Glutamatergic neuron (in vitro differentiated cells): ENCODE measurements at places on chromosomes 7 and 10. TPM values are rescaled to one million over a fixed set of nuclear protein-coding genes. Genes with fewer than 3 reads are reported as not detected.

DNA sequence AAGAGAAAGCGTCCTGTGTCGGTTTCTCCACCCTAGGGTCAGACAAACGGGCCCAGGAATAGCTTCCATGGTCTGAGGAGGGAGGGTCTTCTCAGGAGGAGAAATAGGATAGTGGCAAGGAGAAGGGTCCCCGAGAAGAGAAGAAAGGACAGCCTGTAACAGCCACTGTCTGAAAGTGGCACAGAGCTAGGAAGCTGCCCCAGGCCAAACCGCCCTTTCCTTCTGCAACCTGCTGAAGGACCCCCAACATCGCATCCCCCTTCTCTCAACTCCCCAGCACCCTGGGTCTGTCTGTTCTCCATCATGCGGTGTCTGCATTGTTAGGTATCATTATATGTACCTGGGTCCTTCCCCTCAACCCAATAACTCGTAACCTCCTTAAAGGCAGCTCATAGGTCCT, 47.1 kb downstream of the COL17A1 start:
- no peaks in the 10 kb centered on the region for H3K36me3 ChIP-seq
- H3K4me3 ChIP-seq, result no peak overlapping the region
- H3K27me3 ChIP-seq, result peaks cover 22% of the 10 kb centered on the region
- no peak for DNase-seq

- peaks cover 6% of the 10 kb centered on the region for H3K27me3 ChIP-seq
- peaks cover 4% of the 10 kb centered on the region for H3K36me3 ChIP-seq
- no peak overlapping the region for H3K27ac ChIP-seq
- DNase-seq, result no peak
- H3K4me3 ChIP-seq, result peak overlapping the region; percentile 80
- H3K4me1 ChIP-seq, result peaks cover 13% of the 10 kb centered on the region
Observed at GRCh38 chr7:131111081-131111576, 216.5 kb upstream of the MKLN1 start.

GRCh38 chr7:142945001-142945400, 5.7 kb downstream of the LLCFC1 start:
- no peak overlapping the region for H3K4me3 ChIP-seq
- no peak overlapping the region for H3K27ac ChIP-seq
- H3K27me3 ChIP-seq, result peaks cover 3% of the 10 kb centered on the region
- no peak for DNase-seq

DNA sequence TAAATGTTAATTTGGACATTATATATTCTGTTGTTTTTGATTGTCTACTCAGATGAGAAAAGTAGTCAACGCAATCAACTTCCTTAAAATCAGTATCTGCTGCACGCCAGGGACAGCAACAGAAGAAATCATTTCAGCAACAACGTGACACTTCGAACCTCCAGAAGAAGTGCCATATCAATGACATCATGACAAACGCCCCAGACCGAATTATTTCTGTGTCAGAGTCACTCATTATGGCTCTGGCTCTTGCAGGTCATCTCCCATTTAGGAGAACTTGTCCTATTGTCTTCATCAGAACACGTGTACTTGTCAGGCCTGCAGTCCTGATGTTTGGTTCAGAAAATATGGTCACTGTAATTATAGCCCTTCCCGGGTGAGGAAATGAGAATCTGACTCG, 276.3 kb downstream of the ADARB2 start:
- no peak overlapping the region for H3K4me3 ChIP-seq
- H3K27me3 ChIP-seq, result peaks cover 2% of the 10 kb centered on the region
- peaks cover 14% of the 10 kb centered on the region for H3K4me1 ChIP-seq
- DNase-seq, result no peak

GRCh38 chr10:20173046-20173445, 356.8 kb downstream of the PLXDC2 start:
- no peak overlapping the region for H3K4me3 ChIP-seq
- H3K36me3 ChIP-seq, result no peaks in the 10 kb centered on the region
- DNase-seq, result no peak
- no peaks in the 10 kb centered on the region for H3K4me1 ChIP-seq
- no peak overlapping the region for H3K27ac ChIP-seq

DNA sequence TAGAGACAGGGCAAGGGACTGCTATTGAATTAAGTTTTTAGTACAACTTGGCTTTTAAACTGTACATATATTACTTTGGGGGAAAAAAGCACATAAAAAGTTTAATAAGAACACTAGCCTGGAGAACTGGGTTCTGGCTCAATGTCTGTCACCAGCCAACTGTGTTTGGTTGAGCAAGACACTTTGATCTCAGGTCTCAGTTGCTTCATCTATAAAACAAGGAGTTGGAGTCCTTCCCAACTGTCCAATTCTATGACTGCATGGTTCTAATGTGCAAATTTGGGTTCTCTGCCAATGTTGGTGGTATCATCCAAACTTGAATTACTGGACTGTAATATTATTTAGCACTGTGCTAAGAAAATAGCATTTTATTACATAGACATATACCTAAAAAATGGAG, 50.3 kb downstream of the ATXN7L1 start:
- no peaks in the 10 kb centered on the region for H3K27me3 ChIP-seq
- no peak for DNase-seq
- H3K4me1 ChIP-seq, result peaks cover 14% of the 10 kb centered on the region

Gene NXPH1
- 3.8 TPM for total RNA-seq

Gene SHTN1
- 54.8 TPM for total RNA-seq

DNA sequence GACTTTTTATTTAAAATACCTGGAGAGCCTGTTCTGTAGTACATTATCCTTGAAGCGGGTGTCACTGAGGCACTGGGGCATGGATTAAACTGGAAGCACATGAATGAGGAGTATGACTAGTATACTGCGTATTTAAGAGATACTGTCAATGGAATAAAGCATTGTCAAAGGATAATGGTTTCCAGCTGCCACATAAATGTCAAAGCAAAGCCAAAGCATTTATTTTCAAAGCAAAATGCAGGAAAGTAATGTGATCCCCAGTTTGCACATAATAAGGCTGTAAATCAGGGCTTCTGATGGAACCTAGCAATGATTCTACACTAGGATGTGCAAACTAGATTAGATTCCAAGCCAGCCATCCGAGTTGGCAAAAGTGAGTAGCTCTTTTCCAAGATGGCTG, 240.1 kb downstream of the POU6F2 start:
- H3K27ac ChIP-seq, result no peak overlapping the region
- no peaks in the 10 kb centered on the region for H3K36me3 ChIP-seq

DNA sequence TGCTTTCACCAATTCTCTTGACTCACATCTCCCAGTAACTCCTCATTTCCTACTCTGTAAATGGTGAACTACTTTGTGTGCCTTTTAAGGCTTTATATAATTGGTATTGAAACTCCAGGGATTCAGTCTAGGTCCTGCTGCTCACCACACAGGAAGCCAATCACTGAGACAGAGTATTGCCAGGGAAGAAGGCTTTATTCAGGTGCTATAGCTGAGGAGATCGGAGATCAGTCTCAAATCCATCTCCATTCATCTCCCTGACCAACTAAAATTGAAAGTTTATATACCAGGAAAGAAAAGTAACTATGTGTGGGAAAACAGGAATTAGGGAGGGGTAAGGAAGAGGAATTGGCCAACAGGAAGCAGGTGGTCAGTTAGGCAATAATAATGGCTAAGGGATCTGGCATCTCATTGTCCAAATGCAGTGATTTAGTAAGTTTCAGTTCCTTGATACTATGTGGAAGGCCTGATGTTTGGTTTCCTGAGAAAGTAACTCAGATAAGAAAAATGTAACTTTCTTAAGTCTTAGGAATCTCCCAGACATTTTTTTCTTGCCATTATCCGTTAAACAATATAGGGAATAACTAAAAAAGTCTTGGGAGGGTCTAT, 10.2 kb upstream of the SDHAF3 start:
- H3K36me3 ChIP-seq, result peaks cover 10% of the 10 kb centered on the region
- no peak overlapping the region for H3K4me3 ChIP-seq
- H3K27ac ChIP-seq, result no peak overlapping the region
- H3K4me1 ChIP-seq, result no peaks in the 10 kb centered on the region

Gene ZNF853
- total RNA-seq, result 5.5 TPM
